ENCODE measurements at places on chromosomes 5 and 9.

- no peak for DNase-seq
- H3K4me3 ChIP-seq, result no peak overlapping the region
- no peaks in the 10 kb centered on the region for H3K27me3 ChIP-seq
Measured at GRCh38 chr9:15421532-15421931, 1.1 kb upstream of the SNAPC3 start.

- H3K4me3 ChIP-seq, result no peak overlapping the region
- peaks cover 2% of the 10 kb centered on the region for H3K27me3 ChIP-seq
- no peaks in the 10 kb centered on the region for H3K36me3 ChIP-seq
- no peaks in the 10 kb centered on the region for H3K4me1 ChIP-seq
Measured at GRCh38 chr9:86756576-86757381, 190.5 kb downstream of the GAS1 start.

DNA sequence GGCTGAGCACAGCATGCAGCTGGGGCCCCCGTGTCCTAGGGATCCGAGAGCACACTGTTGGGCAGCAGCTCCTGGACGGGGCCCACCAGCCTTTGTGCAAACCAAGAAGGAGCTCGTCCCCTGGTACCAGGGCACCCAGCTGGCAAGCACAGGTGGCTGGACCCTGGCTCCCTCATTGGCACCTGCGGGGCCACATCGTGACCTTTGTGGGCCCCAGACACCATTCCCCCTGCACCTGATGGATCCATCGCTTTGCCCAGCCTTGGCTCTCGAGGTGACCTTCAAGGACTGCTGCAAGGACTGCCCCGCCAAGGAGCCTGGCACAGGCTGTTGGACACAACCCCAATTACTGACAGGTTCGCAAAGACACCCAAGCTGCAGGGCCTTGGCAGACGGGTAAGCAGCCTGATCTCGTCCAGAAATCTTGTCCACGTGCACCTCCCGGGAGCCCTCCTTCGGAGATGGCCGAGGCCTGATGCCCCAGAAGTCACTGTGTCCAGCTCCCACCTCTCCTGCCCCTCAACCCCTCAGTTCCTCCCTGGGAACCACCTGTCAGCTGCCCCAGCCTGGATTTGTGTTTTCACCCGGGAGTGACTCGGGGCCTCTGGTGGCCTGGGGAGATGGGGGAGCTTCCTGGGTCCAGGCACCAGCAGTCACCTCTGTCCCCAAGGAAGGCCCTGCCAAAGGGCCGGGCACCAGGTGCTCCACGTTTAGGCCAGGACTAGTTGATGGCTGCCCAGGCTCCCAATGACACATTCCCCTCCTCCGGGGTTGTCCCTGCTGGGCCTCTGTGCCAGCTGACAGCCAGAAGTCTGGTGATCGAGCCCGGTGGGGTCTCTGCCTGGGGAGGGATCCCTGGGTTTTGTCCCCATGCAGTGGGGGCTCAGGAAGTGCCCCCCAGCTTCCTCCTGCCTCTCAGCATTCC lies 137.1 kb upstream of the PPP1R26 start:
- H3K27me3 ChIP-seq, result no peaks in the 10 kb centered on the region
- H3K4me1 ChIP-seq, result no peaks in the 10 kb centered on the region
- no peak overlapping the region for H3K27ac ChIP-seq
- no peaks in the 10 kb centered on the region for H3K36me3 ChIP-seq
- no peak for DNase-seq

- no peaks in the 10 kb centered on the region for H3K36me3 ChIP-seq
- peaks cover 7% of the 10 kb centered on the region for H3K4me1 ChIP-seq
- no peak overlapping the region for H3K27ac ChIP-seq
- no peak overlapping the region for H3K4me3 ChIP-seq
Measured at GRCh38 chr5:50745221-50745910, 78.9 kb downstream of the PARP8 start.

- peaks cover 4% of the 10 kb centered on the region for H3K4me1 ChIP-seq
- no peak for DNase-seq
- H3K4me3 ChIP-seq, result no peak overlapping the region
- H3K36me3 ChIP-seq, result no peaks in the 10 kb centered on the region
Measured at GRCh38 chr9:22210936-22211335, 201.8 kb upstream of the CDKN2B start.

- no peaks in the 10 kb centered on the region for H3K4me1 ChIP-seq
- no peak overlapping the region for H3K4me3 ChIP-seq
- no peak for DNase-seq
- H3K36me3 ChIP-seq, result no peaks in the 10 kb centered on the region
- H3K27ac ChIP-seq, result no peak overlapping the region
Measured at GRCh38 chr5:10036136-10036815, 213.4 kb downstream of the ATPSCKMT start.

DNA sequence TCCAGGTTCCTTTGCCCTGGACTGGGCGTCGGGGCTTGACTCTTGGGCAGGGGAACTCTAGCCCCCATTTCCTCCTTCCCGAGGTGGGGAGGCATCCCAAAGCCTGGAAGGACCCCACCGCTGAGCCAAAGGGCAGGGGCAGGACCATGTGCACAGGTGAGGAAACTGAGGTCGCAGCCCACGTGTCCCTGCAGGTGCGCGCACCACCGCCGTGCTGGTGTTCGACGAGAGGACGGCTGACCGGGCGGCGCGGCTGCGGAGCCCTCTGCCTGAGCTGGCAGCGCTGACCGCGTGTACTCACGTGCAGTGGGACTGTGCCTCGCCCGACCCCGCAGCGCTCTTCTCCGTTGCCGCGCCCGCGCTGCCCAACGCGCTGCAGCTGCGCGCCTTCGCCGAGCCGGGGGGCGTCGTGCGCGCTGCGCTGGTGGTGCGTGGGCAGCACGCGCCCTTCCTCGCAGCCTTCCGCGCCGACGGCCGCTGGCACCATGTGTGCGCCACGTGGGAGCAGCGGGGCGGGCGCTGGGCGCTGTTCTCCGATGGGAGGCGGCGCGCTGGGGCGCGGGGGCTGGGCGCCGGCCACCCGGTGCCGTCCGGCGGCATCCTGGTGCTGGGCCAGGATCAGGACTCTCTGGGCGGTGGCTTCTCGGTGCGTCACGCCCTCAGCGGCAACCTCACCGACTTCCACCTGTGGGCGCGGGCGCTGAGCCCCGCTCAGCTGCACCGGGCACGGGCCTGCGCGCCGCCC lies 2.8 kb downstream of the ADGRD2 start:
- no peak overlapping the region for H3K27ac ChIP-seq
- no peak for DNase-seq
- H3K4me1 ChIP-seq, result peaks cover 6% of the 10 kb centered on the region
- H3K27me3 ChIP-seq, result peaks cover 11% of the 10 kb centered on the region
- H3K36me3 ChIP-seq, result no peaks in the 10 kb centered on the region

- H3K4me3 ChIP-seq, result no peak overlapping the region
- H3K27me3 ChIP-seq, result no peaks in the 10 kb centered on the region
- H3K36me3 ChIP-seq, result no peaks in the 10 kb centered on the region
- H3K4me1 ChIP-seq, result no peaks in the 10 kb centered on the region
- H3K27ac ChIP-seq, result no peak overlapping the region
Measured at GRCh38 chr9:87786423-87786822, 60.5 kb downstream of the CTSL start.

DNA sequence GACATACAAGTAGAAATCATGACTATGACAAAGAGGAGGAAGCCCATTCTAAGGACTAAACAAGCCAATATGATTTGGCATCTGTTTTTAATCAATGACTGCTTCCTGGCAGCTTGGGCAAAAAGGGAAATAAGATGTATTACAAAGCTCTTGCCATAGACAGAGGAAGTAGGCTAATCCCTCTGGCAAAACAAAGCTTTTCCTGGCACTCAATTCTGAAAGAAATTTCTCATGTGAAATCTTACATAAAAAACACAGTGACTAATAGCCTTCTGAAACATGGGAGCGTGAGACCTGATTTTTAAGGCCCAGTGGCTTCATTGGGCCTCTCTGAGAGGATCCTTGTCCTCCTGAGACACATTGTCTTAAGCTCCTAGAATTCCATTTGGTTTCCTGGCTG lies 93.6 kb downstream of the COL23A1 start:
- H3K4me1 ChIP-seq, result no peaks in the 10 kb centered on the region
- H3K27ac ChIP-seq, result no peak overlapping the region
- no peak for DNase-seq
- no peaks in the 10 kb centered on the region for H3K36me3 ChIP-seq
- no peaks in the 10 kb centered on the region for H3K27me3 ChIP-seq
- H3K4me3 ChIP-seq, result no peak overlapping the region

DNA sequence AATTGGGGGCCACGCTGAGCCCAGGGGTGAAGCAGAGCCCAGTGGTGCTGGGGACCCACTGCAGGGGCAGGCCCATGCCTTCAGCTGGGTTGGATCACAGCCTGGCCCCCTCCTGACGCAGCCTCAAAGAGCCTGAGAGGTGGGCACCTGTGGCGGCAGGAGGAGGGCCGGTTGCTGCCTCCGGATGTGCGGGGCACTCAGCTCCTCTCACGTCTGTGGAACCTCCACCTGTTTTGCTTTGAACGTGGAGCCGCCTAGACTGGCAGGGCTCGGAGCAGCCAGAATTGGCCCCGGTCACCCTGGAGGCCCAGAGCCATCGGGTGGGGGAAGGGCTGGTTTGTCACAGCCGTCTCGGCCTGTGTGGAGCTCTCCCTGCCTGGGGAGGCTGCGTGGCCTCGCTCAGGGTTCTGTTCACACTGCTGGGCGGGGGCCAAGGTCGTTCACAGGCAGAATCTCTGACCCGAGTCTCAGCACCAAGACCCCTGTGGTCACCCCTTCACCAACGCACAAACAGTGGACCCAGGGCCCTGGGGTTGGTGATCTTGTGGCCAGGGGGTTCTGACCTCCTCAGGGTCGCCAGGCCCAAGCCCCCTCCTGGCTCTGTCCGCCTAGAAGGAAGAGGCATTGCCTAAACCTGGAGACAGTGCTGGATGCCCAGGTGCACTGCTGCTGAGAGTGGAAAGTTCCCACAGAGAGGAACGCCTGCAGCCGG lies 9.2 kb upstream of the SLC9A3 start:
- H3K27ac ChIP-seq, result no peak overlapping the region
- DNase-seq, result no peak
- H3K4me1 ChIP-seq, result no peaks in the 10 kb centered on the region
- H3K36me3 ChIP-seq, result no peaks in the 10 kb centered on the region
- H3K27me3 ChIP-seq, result peaks cover 6% of the 10 kb centered on the region

- no peak overlapping the region for H3K4me3 ChIP-seq
- no peak for DNase-seq
- no peaks in the 10 kb centered on the region for H3K4me1 ChIP-seq
- no peaks in the 10 kb centered on the region for H3K27me3 ChIP-seq
- no peaks in the 10 kb centered on the region for H3K36me3 ChIP-seq
Measured at GRCh38 chr9:37290940-37291485, 131.5 kb upstream of the GRHPR start.

- no peaks in the 10 kb centered on the region for H3K4me1 ChIP-seq
- H3K4me3 ChIP-seq, result no peak overlapping the region
- H3K27me3 ChIP-seq, result no peaks in the 10 kb centered on the region
- DNase-seq, result no peak
- no peaks in the 10 kb centered on the region for H3K36me3 ChIP-seq
Measured at GRCh38 chr5:67648201-67648671, 451.6 kb upstream of the CD180 start.

GRCh38 chr9:16425562-16426231 lies 444.8 kb downstream of the BNC2 start:
- no peak for DNase-seq
- no peaks in the 10 kb centered on the region for H3K36me3 ChIP-seq
- no peak overlapping the region for H3K27ac ChIP-seq
- H3K4me1 ChIP-seq, result no peaks in the 10 kb centered on the region

- no peaks in the 10 kb centered on the region for H3K4me1 ChIP-seq
- no peaks in the 10 kb centered on the region for H3K36me3 ChIP-seq
- DNase-seq, result no peak
- H3K27ac ChIP-seq, result no peak overlapping the region
- no peak overlapping the region for H3K4me3 ChIP-seq
Measured at GRCh38 chr5:137340881-137341280, 158.2 kb downstream of the SPOCK1 start.

GRCh38 chr5:65364907-65365306 lies 116.8 kb downstream of the ADAMTS6 start:
- no peaks in the 10 kb centered on the region for H3K4me1 ChIP-seq
- no peak overlapping the region for H3K4me3 ChIP-seq
- no peaks in the 10 kb centered on the region for H3K27me3 ChIP-seq

DNA sequence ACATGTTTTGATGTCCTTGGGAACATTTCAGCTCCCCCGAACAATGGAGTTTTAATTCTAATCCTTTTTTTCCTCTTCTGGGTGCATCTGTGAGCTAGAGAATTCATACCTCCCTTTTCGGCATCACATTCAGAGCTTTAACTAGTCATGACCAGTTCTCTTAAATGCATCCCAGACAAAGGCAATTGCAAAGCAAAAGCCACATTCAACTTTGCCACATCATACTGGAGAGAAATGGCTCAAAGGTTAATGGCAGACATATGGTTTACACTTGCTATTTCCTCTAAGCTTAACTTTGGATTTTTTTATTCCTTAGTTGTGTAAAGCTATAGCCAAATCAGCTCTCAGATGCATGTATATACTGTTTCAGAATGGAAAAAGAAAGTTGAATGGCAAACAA lies 153.3 kb downstream of the ESM1 start:
- no peaks in the 10 kb centered on the region for H3K36me3 ChIP-seq
- no peaks in the 10 kb centered on the region for H3K27me3 ChIP-seq
- no peak for DNase-seq
- no peak overlapping the region for H3K4me3 ChIP-seq
- H3K27ac ChIP-seq, result no peak overlapping the region

- no peak for DNase-seq
- no peaks in the 10 kb centered on the region for H3K36me3 ChIP-seq
- H3K4me3 ChIP-seq, result no peak overlapping the region
- H3K4me1 ChIP-seq, result no peaks in the 10 kb centered on the region
Measured at GRCh38 chr9:4155221-4156026, 144.4 kb downstream of the GLIS3 start.

DNA sequence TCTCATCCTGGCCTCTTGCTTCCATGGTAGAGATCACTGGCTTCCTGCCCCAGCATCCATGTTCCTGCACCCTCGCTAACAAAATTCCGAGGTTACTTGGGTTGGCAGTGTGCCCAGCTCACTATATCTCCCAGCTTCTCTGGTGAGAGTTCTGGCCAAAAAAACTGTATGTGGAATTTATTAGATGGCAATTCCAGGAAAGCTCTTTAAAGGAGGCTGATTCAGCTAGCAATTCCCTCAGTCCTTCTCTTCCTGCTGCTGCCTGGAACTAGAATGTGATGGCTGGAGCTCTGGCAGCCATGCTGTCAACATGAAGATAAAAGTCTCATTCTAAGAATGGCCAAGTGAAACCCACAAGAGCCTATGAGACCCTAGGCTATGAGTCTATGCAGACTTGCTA lies 88.8 kb downstream of the SECISBP2 start:
- no peak for DNase-seq
- H3K4me1 ChIP-seq, result no peaks in the 10 kb centered on the region
- H3K27ac ChIP-seq, result no peak overlapping the region
- no peaks in the 10 kb centered on the region for H3K36me3 ChIP-seq
- no peaks in the 10 kb centered on the region for H3K27me3 ChIP-seq

DNA sequence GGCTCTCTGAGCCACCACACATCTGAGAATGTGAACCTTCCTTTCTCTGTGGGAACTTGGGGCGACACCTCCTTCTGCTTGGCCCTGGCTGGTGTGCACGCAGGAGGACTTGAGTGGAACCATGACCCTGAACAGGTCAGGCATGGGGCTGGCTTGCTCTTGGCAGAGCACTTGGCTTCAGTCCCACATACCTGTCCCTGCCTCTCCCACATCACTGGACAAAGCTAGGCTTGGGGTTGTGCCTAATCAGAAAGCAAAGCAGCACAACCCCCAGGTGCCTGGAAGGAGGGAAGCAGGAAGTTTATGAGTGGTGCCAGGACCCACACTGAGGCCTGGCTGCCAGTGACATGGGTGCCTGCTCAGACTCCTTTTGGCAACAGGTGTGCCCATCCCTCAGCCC lies 13.2 kb downstream of the GADD45G start:
- no peak overlapping the region for H3K4me3 ChIP-seq
- no peaks in the 10 kb centered on the region for H3K27me3 ChIP-seq
- no peak overlapping the region for H3K27ac ChIP-seq
- no peak for DNase-seq
- H3K4me1 ChIP-seq, result peaks cover 8% of the 10 kb centered on the region

Data from liver (tissue), 10 donors.